NCI-H1930 (cell line): ENCODE measurements at places on chromosomes 2 and 18.

DNA sequence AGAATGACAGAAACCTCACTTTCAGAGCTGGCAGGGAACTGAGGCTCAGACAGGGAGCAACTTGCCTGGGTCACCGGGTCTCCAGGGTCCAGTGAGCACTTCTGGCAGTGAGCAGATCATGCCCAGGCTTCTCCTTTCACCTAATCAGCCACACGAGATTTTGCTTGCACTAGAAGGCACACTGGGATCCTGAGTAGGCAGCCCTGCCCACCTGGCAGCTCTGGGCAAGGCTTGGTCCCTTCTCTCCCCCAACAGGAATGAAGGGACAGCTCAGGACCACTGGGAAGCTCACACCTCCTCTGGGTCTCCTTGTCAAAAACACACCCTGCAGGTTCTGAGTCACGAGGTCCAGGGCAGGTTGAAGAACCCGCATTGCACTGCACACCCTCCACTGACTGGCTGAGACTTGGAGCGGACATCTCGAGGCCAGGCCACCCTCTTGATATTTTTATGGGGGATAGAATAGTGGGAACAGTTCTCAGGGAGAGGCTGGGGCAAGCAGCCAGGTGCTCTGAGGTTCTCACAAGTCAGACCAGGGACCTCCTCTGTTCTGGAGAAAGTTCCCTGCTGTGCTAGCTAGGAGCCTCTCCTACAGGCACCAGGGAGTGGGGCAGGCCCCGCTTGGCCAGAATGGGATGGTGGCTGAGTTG, 5.7 kb downstream of the MAL start:
- no peak for DNase-seq

GRCh38 chr18:58362829-58363271, 266.0 kb downstream of the ALPK2 start:
- DNase-seq = no peak

- DNase-seq = no peak
Measured at GRCh38 chr2:148936857-148937450, 61.9 kb downstream of the KIF5C start.

DNA sequence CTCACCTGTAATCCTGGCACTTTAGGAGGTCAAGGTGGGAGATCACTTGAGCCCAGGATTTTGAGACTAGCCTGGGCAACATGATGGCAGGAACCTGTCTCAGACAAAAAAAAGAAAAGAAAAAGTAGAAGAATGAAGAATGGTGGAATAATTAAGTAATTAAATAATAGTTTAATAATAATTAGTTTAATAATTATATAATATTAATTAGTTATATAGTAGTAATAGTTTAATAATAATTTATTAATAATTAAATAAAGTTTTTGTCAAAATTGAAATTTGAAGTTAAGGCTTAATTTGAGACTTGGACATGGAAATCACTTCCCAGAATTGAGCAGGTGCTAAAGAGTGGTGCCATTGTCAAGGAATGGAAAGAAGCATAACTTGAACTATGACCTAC, 52.2 kb upstream of the ABCA12 start:
- no peak for DNase-seq

- DNase-seq = no peak
Measured at GRCh38 chr2:98377544-98377943, 31.3 kb downstream of the CNGA3 start.

GRCh38 chr18:32025744-32026143, 7.1 kb downstream of the RNF125 start:
- DNase-seq = no peak

DNA sequence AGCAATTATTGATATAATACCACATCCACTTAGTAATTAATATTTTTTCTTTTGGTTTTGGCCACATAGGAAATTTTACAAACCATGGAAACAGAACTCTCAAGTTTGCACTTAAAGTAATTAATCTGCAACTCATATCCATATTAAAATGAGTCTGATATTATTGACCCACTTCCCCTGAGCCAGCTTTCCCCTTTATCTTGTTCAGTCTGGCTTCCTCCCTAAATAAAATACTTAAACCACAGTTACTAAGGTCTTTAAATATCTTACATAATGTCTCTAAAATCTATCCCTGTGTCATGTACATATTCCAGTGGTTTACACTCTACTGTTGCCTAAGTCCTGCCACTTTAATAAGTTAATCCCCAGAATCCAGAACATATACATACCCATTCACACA, 564.9 kb upstream of the FSHR start:
- no peak for DNase-seq

GRCh38 chr2:44655401-44655864, 286.1 kb upstream of the SIX3 start:
- peak; percentile 64 for DNase-seq

- no peak for DNase-seq
Measured at GRCh38 chr2:100924520-100925451, 77.3 kb upstream of the RPL31 start.

- DNase-seq = no peak
Measured at GRCh38 chr2:174660984-174661675, 63.5 kb upstream of the WIPF1 start.

DNA sequence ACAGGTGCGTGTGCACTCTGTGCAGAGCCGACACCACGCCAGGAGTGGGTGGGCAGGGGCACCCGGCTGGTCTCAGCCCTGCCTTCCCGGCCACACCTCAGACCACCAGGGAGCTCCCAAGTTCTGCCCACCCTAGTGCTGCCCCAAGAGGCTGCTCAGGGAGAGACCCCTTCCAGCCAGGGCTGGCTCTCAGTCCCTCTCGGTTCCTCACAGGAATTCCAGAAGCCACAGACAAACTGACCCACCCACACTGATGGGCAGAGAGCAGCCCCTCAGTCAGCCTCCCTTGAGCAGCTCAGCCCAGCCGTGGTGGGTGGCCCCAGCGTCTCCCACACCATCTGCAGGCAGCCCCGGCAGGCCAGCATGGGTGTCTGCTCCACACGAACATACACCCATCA, 33.8 kb downstream of the GPC1 start:
- DNase-seq = no peak

DNA sequence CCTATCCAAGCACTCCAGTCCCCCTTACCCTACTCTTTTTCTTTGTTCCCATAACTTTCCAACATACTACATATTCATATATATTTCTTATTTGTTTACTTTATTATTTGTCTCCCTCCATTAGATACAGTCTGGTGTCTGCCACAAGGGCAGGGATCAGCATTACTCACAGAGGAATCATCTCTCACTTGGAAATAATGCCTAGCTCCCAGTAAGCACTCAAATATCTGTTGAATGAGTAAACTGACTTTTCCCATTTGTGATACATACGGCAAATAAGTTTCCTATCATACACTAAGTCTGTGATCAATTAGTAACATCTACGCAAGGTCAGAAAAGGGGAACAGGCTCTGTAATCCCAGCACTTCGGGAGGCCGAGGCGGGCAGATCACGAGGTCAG, 18.7 kb downstream of the C1D start:
- no peak for DNase-seq

DNA sequence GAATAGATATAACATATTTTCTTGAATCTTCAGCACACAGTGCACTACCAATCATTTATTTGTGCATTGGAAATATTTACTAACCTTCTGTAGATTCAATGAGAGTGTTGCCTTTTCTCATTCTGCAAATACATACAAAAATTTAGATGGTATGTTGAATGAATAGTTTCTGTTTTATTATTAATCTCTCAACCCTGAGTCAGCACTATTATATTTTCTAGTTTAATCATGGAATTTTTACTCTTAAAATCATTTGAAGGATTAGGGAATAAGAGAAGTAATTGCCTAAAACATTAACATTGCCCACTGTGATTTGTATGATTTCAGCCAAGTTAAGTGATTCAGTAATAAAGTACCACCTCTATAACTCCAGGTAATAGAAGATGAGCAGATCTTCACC, 370.2 kb upstream of the CDH7 start:
- no peak for DNase-seq

- no peak for DNase-seq
Measured at GRCh38 chr2:39665811-39666490, at the start of gene TMEM178A. Gene TMEM178A, plus strand, starts transcription at chr2:39665917. Its CDS starts 58 bp downstream, at chr2:39665975.

DNA sequence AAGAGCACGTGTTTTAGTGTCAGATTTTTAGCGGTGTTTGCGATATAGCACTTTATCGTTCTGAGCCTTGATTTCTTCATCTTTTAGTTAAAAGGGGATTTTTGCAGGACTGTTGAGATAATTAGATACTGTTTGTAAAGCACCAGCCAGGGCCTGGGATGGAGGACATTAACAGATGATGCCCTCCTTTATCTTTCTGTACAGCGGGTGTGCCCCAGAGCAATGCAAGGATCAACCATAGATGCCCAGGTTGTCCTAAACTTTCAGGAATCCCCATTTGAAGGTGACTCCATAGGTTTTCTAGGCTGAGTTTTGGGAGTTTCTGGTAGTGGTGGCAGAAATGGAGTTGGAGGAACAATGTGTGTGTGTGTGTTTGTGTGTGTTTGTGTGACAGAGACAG, 97.0 kb upstream of the SPRED2 start:
- DNase-seq = no peak

DNA sequence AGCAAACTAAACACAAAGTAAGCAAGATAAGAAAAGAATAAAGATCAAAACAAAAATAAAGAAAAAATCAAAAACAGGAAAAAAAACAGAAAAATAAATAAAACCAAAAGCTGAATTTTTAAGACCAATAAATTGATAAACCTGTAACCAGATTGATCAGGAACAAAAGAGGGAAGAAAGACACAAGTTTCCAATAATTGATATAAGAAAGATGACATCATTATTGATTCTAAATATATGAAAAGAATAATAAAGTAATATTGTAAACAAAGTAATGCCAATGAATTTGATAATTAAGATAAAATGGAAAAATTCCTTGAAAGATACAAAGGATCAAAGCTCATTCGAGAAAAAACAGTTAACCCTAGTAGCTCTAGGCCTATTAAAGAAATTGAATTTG, 394.6 kb upstream of the LRATD1 start:
- DNase-seq = no peak

DNA sequence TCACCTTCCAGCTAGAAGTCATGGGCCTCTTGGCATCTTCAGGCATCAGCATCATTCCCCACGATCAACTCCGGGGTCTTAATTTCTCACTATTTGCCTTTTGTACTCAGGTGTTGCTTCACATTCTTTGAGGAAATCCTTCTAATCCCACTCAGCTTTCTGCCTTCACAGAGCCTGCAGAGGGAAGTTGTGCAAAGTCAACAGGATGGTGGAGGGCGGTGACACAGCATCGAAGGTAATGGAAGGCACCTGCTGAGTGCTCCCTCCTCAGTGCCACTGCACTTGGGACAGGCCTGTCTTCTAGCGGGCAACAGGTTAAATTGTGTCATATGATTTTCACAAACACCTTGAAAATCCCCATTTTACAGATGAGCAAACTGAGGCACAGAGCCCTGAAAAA, 164.0 kb downstream of the EN1 start:
- DNase-seq = no peak

GRCh38 chr2:172894689-172895387, 159.2 kb downstream of the RAPGEF4 start:
- DNase-seq = no peak

- DNase-seq = no peak
Measured at GRCh38 chr2:7030810-7031209, 113.6 kb downstream of the RNF144A start.

- DNase-seq = no peak
Measured at GRCh38 chr2:215879977-215880940, 133.1 kb downstream of the MREG start.

- no peak for DNase-seq
Measured at GRCh38 chr2:196248467-196249094, 77.2 kb upstream of the STK17B start.

- DNase-seq = no peak
Measured at GRCh38 chr2:10493634-10494281, 45.6 kb upstream of the ODC1 start.

GRCh38 chr2:238950551-238950950, 102.7 kb downstream of the TWIST2 start:
- DNase-seq = no peak

DNA sequence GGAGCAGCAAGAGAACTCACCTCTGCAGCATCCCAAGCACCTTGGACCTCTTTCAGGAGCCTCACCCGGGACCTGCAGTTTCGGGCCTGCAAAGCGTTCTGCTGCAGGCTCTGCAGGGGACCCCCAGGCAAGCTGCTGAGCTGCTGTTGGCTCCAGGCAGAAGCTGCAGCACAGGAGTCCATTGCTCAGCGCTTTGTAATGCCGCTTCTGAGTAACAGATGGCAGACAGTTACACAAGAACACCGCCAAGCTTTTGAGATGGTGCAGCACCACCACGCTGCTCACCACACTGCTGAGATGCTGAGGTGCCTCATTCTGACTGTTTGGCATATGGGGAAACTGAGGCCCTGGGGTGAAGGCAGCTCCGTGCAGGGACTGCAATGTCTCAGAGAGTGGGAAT, 1.9 kb upstream of the GALNT14 start:
- DNase-seq = no peak

- DNase-seq = no peak
Measured at GRCh38 chr2:179513181-179513580, 248.5 kb upstream of the SESTD1 start.

DNA sequence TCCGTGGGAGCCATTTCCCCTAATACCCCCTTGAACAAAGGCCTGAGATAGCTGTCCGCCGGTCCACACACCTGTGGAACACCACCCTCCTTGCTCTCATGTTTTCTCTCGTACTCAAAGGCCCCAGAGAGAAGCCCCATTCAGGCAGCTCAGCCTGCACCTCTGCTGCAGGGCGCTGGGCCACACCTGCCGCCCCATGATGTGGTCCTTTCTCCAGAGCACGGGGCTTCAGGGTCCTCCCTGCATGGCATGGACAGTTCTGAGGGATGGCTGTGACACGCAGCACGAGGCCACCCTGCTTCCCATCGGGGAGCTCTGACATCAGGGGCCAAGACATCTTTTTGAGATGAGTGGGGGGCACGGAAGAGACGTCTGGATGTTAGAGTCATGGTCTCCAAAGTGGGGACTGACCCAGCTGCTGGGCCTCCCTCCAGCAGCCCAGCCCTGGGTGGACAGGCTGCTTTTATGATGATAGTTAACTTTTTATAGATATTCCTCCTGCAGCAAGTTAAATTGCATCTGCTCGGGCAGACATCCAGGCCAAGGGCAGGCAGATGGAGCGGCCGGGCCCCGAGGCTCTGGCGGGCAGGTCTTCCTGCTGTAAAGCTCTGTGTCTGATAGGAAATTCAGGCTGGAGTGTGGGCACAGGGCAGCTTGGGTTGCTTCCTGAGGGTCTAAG, 56.7 kb downstream of the SDC1 start:
- DNase-seq = no peak
